ENCODE measurements at places on chromosomes 5 and 9.

- DNase-seq: no peak
Observed at GRCh38 chr5:172561151-172561550, 79.9 kb upstream of the NEURL1B start.

GRCh38 chr9:22158271-22158670, 149.2 kb upstream of the CDKN2B start:
- no peak for DNase-seq

- no peak for DNase-seq
Observed at GRCh38 chr5:24163091-24163490, 481.7 kb downstream of the CDH10 start.

DNA sequence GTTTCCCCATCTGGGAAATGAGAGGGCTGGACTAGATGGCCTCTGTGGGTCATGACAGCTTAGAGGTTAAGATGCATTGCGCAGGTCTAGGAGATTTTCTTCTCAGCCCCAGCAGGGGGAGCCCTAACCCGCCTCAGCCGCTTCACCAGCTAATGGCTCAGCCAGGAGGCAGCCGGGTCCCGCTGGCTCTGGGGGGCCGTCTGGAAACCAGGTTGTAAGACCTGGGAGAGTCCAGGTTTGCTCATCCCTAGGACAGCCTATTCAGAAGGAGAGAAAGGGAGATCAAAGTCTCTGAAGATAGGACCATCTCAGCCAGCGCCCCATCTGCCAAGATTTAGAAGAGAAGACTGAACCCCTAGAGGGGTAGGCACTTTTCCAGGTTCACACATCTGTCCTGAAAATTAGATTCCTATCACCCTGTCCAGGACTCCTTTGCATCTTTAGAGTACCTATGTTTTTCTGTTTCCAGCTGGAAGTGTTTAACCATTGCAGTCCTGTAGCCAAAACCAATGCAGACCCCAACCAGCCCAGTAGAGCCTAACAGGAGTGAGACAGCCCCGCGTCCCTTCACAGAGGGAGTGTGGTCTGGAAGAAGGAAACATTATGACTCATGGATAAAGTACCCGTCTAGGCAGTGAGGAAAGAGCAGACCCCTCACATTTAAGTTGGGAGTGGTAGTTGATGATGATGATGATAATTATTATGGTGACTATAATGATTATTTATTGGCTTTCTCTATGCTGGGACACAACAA, 27.5 kb downstream of the SPARC start:
- DNase-seq: peak; percentile 85

- DNase-seq: no peak
Observed at GRCh38 chr5:117082977-117083376, 508.4 kb upstream of the SEMA6A start.

DNA sequence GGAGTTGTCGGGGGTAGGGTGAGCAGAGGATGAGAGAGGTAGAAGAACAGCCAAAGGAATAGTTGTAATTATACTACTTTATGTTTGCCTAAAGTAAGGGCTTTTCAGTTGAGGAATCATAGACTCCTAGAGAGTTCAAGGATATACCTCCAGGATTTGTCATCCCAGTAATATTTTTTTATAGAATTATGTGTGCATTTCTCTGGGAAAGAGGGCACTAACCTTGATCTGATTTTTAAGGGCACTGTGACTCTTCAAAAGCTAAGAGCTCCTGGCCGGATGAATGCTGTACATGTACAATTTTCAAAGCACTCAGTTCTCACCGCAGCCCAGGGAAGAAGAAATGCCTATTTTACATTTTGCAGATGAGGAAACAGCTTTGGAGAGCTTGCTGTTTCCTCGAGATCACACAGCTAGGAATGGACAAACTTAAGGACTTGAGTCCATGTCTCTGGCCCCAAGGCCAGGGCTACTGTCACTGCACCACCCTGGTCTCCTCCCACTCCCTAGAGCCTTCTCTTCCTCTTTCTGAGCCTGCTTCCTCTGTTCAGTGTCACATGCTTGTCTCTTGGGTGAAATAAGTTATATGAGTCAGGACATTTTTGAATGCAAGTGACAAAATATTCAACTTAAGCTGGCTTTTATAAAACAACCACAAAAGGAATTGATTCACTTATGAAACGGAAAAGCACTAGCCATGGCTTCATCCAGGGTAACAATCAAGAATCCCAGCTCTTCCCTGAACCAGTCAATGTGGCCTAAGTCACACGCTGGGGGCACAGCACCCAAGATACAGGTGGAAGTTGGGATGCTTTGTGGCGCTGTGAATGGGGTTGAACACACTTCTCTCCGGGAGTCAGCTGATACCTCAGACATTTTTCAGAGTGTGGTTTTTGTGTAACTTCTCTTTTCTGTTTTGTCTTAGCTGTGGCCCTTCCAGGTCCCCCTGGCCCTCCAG, 45.7 kb upstream of the TGFBR1 start:
- DNase-seq: peak; percentile 73

DNA sequence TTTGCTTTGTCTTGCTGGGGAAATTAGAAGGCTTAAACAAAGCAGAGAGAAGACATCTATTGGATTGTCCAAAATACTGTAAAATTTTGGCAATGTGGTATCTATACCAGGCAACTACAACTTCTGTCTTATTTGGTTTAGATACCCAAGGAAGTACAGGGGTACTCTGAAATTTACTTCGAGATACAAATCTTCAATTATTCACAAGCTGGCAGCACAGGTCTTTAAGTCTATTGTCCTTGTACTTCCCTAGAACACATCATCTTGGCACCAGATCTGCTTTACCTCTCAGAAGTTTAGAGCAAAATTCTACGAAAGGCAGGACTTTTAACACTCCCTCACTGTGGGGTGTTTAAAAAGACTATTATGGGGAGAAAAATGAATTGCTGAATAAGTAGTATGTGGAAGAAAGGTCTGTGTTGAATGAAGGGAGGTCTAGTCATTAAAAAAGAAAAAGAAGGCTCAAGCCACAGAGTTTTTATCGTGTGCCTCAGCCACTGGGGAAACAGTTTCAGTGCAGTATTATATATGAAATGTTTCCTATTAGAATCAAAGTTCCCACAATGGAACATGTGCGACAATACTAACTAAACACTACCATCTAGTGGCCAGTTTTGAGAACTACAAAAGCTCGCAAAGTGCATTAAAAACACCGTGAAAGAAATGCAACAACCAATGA, 93.7 kb downstream of the PDE4D start:
- DNase-seq: peak; percentile 64

GRCh38 chr9:133167096-133167730, 3.5 kb upstream of the GBGT1 start:
- DNase-seq: no peak

DNA sequence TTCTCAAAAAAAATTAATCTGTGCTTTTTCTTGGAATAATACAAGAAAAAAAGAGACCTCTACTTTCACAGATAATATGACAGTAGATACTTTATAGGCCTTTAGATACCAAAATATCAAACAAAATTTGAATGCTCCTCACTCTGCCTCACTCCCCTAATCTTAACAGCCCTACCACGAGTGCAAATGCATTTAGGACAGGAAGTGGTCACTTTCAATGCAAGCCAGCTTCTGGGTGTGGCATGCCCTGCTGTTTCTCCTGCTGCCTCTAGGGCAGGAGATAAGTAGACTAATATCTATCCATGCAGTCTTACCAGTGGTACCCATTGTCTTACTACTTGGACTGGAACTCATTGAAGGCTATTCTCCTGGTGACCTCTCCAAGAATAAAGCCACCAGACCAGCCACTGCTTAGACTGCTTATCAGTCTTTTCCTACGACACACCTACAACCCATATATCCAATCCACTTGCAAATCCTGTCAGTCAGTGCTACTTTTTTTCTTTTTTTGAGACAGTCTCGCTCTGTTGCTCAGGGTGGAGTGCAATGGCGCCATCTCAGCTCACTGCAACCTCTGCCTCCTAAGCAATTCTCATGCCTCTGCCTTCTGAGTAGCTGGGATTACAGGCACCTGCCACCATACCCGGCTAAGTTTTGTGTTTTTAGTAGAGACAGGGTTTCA, 23.0 kb downstream of the FRRS1L start:
- peak; percentile 50 for DNase-seq

DNA sequence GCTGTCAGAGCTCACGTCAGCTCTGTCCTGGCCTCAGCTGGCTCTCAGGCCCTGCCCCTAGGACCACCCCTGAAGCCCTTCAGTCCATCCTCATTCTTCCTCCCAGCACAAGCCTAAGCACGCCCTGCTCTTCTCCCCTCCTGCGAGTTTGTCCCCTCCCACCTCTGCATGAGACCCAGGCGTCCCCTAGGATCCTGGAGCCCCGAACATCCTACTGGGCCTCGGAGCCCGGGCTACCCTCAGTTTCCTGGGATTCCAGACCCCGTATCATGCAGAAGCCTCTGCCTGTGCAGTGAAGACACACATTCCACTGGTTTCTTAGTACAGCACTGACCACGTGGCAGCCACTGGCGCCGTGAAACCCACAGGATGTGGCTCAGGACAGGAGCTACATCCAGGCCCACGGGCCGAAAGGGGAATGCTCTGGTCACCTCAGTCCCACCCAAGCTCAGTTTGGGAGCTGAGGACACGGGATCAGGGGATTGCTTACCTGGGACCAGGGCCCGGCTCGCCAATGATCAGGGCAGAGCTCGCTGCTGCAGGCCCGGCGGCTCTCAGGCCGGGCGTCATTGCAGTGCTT, 64.2 kb downstream of the ZNF354C start:
- no peak for DNase-seq
